Skeletal muscle cell (primary cell): ENCODE measurements at places on chromosomes 5 and 9.

GRCh38 chr5:174204535-174205313, 159.2 kb downstream of the NSG2 start:
- DNase-seq, result no peak

- DNase-seq, result no peak
Measured at GRCh38 chr5:56638768-56639238, 176.5 kb upstream of the MAP3K1 start.

DNA sequence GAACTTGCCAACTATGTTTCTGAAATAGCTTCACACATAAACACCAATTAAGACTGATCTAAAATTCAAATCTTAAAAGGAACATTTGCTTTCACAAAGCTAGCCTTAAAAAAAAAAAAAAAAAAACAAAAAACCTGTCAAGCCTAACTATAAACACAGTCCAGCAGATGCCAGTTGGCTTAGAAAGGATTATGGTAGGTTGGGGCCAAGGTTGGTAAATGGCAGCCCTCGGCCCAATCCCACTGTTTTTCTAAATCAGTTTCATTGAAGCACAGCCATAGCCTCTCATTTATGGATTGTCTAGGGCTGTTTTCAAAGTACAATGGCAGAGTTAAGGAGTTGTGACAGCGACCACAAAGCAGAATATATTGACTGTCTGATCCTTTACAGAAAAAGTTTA, 75.7 kb upstream of the FRRS1L start:
- no peak for DNase-seq

DNA sequence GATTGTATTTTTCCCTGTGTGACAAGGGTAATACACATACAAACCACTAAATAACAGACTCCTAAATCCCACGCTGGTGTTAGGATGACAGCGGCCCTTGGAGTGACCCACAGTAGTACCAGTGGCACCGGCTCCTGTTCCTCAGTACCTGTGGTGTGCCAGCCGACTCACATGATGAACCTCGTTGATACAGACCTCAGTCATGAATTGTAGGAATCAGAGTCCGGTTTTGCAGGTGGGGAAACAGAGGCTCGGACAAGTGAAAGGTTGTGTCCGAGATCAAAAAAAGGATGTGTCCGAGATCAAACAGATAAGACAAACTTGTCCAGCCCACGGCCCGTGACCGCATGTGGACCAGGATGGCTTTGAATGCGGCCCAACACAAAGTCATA, 78.0 kb downstream of the AMBP start:
- DNase-seq, result no peak

DNA sequence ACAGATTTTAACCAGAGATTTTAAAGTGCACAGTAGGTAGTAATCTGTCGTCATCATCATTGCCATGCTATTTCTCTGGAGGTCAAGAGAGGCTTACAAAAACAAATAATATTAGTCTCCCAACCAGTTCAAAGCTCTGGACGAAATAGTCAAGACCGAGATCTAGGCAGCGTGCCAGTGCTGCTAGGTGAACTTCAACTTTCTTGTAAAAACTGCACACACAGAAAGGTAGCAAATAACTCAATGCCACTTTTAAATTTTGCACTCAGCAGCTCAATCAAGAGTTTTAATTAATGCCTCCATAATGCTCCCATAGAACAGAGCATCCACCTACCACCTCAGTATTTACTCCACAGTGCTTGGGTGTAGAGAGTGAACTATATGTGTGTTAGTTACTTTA, 656.8 kb downstream of the IRX1 start:
- DNase-seq, result no peak

DNA sequence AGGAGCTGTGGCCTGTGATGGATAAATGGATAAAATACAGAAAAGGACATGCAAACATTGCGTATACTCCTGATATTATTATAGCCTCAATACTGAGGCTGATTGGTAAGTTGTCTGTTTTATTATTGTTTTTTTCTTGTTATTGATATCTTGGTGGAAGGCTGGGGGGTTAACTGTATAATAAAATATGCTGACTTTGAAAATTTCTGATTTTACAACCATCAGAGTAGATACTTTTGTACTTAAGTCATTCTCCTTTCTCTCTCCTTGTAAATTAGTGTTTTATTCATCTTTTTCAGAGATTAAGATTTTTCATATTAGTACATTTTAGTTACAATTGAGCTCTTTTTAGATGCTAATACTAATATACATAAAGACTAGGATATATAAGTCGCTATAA, 53.5 kb downstream of the ICE1 start:
- no peak for DNase-seq

DNA sequence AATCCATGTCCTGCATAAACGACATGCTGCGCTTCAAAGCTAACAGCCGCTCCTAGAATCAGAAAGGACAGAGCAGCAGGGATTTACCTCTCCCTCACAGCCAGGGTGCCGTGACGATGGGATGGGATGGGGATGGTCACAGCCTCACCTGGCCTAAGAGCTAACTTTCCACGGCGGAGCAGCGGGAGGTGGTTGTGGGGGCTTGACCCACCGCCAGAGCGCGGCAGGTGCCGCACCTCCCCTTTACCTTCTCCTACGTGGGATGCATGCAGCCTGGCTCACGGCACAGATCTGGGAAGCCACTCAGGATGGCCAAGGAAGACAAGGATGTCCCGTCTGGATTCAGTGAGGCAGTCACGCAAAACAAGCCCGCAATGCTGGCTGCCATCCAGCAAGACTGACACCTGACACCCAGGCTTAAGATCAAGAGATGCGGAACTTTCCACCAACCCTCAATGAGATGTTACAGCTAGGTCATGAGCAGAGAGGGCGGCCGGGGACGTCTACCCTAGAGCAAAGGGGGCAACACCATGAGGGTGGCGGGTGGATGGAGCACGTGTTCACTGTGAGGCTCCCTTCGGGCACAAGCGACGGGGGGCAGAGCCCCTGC, 5.8 kb downstream of the BRD9 start:
- no peak for DNase-seq

GRCh38 chr5:35236770-35237169, 6.5 kb upstream of the PRLR start:
- DNase-seq, result no peak

- no peak for DNase-seq
Measured at GRCh38 chr5:141100243-141100805, at the start of gene PCDHB3. Gene PCDHB3 (plus strand): TSS chr5:141100473. CDS start chr5:141100650, 177 bp downstream.

- no peak for DNase-seq
Measured at GRCh38 chr5:13921578-13921977, 22.9 kb downstream of the DNAH5 start.

- DNase-seq, result peak; percentile 75
Measured at GRCh38 chr5:97534166-97534565, 351.1 kb upstream of the RIOK2 start.

- DNase-seq, result no peak
Measured at GRCh38 chr9:36298566-36298965, 40.3 kb upstream of the GNE start.

DNA sequence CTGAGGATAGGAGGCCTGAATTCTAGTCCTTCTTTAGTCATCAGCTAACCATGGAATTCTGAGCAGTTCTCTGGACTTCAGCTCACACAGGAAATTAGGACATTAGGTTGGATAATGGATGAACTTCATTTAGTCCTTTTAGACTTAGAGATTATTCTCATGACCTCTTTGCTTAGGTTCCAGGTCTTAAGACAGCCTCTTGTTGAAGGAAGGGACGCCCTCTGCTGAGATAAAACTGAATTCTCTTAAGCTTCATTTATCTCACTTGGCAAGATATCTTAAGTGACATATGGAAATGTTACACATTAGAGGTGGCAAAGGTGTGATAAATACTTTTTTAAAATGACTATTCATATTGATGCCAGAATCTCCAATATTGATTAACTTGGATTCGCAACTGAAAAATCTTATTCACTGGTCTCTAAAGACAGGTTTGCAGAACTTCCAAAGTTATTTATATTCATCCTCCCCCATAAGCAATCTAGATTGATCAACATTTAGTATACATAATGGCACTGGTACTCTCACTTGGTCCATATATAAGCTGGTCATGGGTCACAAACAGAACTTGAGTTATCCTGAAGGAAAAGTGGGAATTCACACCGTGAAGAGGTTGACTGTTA, 16.9 kb upstream of the ZNF366 start:
- peak; percentile 68 for DNase-seq

DNA sequence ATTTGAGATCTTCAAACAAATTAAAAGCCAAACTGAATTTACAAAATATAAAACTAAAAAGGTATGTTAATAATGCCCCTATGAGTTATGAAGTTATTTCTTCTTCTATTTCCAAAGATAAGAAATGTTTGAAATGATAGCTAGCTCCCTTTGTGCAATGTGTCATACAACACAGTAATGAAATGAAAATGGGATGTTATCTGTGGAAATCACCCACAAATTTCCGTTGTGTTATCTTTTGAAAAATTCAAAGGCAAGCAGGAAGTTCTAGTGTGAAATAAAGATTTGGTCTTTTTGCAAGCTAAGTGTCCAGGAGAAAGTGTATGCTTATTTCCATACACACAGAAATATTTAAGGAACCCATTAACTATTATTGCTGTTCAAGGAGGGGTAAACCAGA, 375.3 kb upstream of the PRR16 start:
- DNase-seq, result no peak

- DNase-seq, result no peak
Measured at GRCh38 chr5:122674385-122674784, 100.5 kb upstream of the SNX2 start.

DNA sequence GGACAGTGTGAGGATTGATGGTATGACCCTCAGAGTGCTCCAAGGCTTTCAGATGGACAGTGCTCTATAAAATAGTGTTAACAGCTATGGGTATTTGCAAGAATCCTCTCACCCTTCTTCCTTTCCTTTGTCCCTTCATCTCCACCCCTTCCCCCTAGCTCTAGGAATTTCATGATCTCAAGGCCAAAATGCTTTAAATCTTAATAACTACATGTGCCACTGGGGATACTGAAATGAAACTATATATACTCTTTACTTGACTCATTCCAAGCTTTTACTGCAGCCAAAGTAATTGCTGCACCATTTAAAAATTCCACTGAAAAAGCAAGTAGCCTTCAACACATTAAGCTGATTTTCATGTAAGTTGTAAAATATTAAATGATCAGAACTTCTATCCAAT, 361.6 kb upstream of the SLC30A5 start:
- no peak for DNase-seq

DNA sequence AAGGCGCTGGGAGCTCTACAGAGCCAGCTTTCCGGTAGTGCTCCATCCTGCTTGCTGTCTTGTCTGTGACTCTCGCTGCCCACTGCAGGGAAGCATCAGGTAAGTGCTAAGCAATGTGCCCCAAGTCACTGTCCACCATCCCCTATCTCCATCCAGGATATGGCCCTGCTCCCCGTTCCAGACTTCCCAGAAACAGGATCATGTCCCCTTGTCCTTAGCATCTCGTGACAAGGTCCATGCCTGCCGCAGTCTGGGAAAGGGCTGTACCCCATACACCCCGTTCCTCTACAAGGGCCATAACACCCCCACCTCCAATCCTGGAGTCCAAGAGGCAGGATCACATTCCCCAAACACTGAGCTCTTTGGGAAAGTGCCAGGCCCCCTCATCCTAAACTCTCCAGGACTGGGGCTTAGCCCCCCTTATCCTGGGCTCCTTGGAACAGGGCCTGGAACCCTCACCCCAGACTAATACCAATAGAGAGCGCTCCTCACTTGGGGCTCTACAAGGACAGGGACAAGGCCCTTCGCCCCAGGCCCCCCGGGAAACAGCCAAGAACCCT, 566 bp downstream of the RPP25L start:
- DNase-seq, result no peak

DNA sequence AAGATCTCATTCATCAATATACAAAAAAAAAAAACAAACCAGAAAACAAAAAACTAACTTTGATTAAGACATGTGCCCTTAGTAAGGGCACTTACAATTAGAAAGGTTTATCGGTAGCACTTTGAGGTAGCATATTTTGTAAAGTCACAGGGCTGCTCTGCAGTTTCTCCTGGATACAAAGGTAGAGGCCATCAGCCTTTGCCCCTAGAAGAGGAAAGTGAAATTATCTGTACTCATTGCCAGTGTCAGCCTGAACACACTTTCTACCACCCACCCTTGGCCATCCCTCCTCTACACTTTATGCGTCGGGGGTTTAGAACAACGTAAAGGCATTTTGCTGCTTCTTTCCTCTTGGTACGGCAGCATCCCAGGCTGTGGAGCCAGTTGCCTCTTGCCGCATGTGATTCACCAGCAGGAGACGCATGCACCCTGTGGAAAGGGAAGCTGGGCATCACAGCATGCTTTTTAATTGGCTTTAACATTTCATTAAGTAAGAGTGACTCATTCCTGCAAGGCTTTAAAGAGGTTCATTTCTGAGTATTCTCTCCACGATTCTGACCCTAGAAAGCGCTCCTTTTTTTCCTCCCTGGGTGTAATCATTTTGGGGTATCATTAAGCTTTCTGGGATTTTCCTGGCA, 84.6 kb downstream of the CEMIP2 start:
- no peak for DNase-seq

GRCh38 chr9:14159440-14160216, 154.3 kb downstream of the NFIB start:
- DNase-seq, result no peak

DNA sequence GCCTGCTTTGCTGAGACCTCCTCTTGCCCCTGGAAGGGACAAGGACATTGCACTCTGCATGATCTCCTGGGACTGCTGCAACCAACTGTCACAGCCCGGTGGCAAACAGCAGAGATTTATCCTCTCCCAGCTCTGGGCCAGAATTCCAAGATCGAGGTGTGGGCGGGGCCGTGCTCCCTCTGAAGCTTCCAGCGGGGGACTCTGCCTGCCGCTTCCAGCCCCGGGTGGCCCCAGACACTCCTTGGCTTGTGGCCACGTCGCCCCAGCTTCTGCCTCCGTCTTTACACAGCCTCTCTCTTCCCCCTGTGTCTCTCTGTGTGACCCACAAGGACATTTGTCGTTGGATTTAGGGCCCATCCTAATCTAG, 67.1 kb downstream of the COL5A1 start:
- DNase-seq, result no peak

- no peak for DNase-seq
Measured at GRCh38 chr5:53908757-53909156, 348.3 kb downstream of the NDUFS4 start.

- DNase-seq, result no peak
Measured at GRCh38 chr5:32683125-32683524, 28.0 kb upstream of the NPR3 start.

DNA sequence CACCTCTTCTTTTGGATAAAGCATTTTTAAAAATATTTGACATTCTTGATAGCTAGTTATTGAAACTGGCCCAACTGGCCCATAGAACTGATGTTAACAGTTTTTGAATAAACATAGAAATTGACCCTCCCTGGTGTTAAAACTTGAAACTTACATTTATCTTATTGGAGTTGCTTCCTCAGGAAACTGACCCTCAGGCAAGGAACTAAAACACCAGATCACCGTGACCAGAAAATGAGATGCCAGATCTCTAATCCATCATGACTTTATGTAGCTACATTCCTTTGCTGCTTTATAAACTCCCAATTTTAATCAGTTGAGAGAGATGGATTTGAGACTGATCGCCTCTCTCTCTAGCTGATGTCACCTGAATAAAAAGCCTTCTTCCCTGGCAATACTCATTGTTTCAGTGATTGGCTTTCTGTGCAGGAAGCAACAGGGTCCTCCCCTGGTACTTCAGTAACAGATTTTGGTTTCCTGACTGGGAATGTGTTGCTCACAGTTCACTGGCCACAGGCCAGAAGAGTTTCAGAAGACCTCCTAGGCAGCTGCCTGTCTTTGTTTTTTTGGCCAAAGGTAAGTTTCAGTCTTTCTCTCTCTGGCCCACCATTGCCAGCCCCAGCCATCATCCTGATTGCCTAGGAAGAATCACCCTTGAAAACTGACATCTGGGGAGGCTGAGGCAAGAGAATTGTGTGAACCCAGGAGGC, 212.4 kb downstream of the DTWD2 start:
- DNase-seq, result no peak
